Central memory CD4-positive, alpha-beta T cell (primary cell): ENCODE measurements at places on chromosomes 7 and 10.

DNA sequence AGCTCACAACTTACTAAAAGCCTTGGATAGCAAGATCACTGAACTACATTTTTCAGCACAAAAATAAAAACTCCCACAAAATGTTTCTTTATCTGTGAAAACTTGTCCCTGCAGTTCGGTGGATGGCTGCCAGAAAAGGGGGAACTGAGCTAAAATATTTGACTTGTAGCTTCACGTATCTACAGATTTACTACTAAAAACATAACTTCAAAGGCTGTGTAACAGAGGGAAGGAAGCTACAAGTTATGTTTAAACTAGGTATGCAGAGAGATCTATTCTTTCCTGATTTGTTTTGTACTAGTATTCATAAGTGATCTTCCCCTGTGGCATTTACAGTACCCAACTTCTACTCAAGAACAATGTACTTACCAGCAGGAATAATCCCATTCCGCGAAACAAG lies 25.1 kb downstream of the SGCE start:
- DNase-seq: no peak

DNA sequence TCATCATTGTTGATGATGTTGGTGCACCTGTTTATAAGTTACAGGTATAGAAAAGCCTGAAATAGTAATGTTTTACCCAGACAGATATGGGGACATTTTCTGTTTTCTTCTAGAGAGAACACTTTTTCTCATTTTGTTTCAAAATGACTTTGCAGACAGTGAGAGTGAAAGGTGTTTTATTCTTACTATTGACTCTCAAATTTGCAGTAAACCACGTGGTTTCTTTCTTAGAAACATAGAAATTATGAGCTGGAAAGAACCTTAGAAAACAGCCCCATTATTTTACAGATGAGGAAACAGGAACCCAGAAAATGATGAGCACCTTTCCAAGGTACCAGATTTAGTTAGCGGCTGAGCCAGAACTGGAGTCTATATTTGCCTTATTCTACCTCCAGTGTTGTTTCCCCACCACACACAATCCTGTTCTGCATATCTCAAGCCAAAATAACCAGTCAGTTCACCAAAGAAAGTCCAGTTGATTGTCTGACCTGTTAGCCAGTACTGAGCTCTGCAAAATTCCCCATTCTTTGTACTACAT lies 138.9 kb upstream of the AHR start:
- no peak for DNase-seq

DNA sequence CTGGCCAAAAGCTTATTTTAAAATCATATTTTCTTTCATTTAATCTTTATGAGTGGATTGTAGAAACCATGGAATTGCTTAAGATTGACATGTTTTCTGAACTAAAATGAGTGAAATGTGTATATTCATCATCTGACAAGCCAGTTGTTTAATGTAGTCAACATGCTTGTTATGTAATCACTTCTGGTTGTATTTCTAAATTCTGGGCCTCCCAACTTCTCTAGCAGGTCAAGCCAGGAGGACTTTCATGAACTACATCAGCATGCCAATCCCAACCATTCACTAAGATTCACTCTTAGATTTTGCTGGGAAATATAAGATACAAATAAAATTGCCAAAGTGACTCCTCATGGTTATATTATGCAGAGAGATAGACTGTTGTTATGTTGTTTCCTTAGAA lies 21.1 kb upstream of the MAP3K8 start:
- no peak for DNase-seq

GRCh38 chr7:43570688-43571365 lies 12.1 kb upstream of the STK17A start:
- no peak for DNase-seq

DNA sequence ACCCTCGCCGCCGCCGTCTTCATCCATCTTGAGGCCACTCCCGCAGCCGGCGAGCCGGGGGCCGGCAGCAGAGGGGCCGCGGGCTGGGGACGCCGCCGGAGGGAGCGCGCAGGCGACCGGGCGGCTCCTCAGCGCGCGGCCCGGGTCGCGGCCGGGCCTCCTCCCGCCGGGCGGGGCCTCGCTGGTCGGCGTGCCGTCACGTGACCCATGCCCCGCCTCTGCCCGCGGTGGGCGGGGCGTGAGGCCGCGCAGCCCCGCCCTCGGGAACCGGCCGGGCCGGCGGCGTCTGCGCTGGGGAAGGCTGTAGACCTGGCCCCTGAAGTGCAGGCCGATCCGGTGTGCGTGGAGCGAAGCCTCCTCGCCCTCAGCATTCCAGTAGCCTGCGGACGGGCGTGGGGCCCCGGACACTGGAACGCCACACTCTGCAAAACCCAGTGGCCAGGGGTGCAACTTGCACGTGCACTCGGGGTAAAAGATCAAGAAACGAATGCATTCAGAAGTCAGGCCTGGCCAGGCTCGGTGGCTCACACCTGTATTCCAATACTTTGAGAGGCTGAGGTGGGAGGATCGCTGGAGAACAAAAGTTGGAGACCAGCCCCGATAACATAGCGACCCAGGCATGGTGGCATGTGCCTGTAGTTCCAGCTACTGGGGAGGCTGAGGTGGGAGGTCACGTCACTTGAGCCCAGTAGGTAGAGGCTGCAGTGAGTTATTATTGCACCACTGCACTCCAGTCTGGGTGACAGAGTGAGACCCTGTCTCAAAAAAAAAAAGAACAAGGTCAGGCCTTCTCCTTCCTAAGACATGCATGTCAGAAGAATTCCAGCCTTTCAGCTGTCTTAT lies at the start of gene CYTH3:
Gene CYTH3 (minus strand): TSS at position 144 of the 843 bp plus-strand sequence. CDS start 117 bp downstream, at position 27.
- DNase-seq: peak; percentile 75

GRCh38 chr7:135514856-135515255 lies 5.0 kb upstream of the CNOT4 start:
- DNase-seq: no peak

DNA sequence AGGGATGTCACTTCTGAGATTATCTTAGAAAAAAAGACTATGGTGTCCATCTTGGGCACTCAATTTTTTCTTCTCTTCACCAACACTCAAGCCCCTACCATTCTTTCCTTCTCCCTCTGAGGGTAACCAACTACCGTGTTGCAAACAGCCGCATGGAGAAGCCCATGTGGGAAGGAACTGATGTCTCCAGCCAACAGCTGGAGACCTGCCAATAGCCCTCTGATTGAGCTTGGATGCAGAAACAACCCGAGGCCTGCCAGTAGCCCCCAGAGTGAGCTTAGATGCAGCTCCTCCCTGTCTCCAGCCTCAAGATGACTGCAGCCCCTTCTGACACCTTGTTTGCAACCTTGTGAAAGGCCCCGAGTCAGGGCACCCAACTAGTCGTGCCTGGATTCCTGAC lies 36.4 kb upstream of the CHCHD3 start:
- no peak for DNase-seq
